ENCODE measurements at places on chromosomes 2 and 18.

GRCh38 chr2:71532327-71532726 lies 79.0 kb downstream of the DYSF start:
- DNase-seq: no peak

GRCh38 chr2:223759569-223760430 lies 77.6 kb downstream of the AP1S3 start:
- peak; percentile 86 for DNase-seq

DNA sequence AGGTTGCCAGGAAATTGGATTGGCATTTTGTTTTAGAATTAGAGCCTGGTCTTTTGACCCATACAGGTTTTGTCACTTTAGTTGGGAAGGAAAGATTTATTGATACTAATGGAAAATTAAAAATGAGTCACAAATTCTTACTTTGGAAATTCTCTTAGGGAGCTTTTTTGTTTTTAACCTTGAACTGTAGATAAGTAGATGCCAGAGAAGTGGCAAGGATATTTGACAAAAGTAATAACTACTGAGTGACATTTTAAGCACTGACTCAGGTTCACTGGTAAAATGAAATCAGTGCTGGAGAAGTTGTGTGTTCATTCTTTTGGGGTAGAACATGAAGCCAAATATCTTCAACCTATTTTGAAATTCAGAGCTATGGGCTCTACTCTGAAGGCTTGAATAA lies 56.5 kb downstream of the LDLRAD4 start:
- DNase-seq: no peak

- no peak for DNase-seq
These were observed 42.5 kb downstream of the DCDC2C start for GRCh38 chr2:3745920-3746319.

DNA sequence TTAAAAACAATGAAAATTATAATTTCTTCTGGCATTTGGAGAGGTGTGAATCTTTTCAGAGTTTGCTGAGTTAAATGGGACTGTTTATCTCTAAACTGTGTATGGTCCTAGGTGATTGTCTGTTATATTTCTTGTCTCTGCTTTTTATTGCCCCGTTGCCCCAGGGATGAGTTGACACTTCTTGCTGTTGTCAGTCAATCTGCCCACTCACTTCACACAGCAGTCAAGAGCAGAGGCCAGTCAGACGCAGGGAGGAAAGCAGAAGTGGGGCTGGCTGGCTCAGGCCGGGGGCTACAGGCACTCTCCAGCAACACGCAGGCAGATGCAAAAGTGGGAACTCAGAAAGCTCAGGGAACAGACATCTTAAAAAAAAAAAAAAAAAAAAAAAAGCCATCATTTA lies 365.2 kb downstream of the CLIP4 start:
- no peak for DNase-seq

DNA sequence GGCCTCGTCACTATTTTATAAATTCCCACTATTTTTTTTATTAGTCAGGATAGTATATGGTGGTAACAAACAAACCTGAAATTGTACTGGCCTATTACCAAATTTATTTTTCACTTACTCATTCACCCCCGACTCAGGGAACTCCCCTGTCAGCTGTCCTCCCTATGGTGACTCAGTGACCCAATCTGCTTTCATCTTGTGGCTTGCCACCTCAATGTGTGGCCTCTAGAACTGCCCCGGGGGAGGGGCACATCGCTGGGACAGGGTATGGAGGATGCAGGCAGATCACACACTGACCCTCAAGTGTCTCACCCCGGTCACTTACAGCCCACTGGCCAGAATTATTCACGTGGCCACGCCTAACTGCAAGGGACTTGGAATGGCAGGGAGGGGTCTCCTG lies 71.6 kb downstream of the ACTR2 start:
- no peak for DNase-seq

- DNase-seq: no peak
These were observed 102.4 kb downstream of the ARL4C start for GRCh38 chr2:234394450-234394849.

- no peak for DNase-seq
These were observed 155.6 kb downstream of the QPCT start for GRCh38 chr2:37500031-37500430.

DNA sequence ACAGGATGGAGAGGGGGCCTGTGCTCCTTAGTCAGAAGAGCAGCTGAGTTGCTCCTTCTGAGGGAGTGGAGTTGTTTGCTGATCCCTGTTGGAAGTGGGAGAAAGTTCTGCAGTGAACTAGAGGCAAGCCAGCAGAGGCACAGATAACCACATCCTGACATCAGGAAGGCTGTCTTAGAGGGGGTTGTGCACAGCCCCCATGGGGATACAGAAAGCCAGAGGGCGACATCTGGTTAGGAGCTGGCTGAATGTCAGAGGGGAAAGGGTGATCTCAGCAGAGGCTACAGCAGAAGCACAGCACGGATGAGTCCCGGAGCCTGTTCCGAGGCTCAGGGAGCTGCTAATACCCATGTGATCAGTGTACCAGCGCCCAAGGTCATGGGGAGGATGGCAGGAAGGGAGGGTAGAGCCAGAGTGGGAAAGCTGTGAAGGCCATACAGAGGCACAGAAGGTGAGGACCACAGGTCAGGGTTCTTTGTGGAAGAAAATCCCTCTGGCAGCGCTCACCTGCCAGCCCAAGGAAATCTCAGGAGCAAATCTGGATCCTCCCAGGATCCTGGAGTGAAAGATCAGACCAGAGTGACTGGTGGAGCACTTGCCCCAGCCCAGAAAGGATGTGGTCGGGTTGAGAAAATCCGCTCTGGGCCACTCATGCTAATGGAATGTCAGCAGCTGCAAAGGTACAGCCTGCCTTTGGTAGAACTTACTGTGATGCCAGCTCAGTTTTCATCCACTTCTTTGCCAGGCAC lies 111.8 kb downstream of the STPG4 start:
- peak; percentile 83 for DNase-seq

DNA sequence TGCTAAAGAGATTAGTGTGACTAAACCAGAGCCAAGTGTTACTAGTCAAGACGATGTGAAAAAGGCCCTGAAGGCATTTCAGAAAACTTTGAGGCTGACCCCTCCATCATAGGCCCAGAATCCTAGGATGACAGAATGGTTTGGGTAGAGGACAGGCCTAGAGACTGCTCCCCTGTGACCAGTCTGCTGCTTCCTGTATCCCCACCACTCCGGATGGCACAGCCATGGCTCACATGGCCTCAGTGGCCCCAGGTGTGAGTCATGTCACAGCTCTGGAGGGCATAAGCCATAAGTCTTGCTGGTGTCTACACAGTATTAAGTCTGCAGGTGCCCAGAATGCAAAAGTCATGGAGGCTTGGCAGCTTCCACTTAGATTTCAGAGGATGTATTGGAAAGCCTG lies 12.4 kb upstream of the STAT1 start:
- DNase-seq: no peak

- peak; percentile 51 for DNase-seq
These were observed 137.7 kb downstream of the THNSL2 start for GRCh38 chr2:88307817-88308216.

GRCh38 chr2:225495706-225496105 lies 96.2 kb downstream of the NYAP2 start:
- no peak for DNase-seq

- no peak for DNase-seq
These were observed 9.5 kb upstream of the INSIG2 start for GRCh38 chr2:118078734-118079133.

- no peak for DNase-seq
These were observed 38.5 kb downstream of the PNO1 start for GRCh38 chr2:68196120-68196716.

DNA sequence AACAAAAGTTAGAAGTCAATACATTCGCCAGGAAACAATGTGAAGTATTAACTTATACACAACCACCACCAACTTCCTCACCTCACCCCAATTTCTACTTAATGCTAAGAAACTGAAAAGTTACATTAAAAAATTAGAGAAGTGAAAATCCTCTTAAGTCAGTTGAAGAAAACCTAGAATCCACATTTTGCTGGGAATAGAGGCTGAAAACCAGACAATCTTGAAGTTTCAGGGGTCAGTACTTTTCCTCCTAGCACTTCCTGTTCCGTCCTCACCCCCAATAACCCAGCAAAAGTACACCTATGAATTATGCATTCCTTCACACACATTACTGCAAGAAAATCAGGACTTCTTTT lies 6.3 kb downstream of the YES1 start:
- DNase-seq: no peak

- DNase-seq: no peak
These were observed 87.5 kb downstream of the MAPRE2 start for GRCh38 chr18:35128675-35129074.

DNA sequence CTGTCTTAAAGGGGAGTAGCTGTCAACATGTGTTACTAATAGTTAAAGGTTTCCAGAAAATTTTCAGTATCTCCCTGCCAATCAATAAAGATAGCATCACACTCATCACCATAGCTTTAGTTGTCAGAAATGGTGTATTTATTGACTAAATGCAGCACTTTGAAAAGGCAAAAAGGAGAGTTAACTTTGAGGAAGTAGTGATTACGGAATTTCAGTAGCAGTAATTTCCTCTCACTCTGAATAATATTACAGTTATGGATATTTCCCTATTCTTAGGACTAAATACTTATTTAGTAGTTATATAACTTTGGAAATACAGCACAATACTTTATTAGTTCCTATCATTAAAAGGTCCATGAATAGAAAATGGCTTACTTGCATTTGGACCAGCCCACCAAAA lies 250.5 kb downstream of the CAMKMT start:
- DNase-seq: no peak

- no peak for DNase-seq
These were observed 106.8 kb upstream of the SPATS2L start for GRCh38 chr2:200199576-200200263.

- DNase-seq: no peak
These were observed 18.3 kb upstream of the CXCR4 start for GRCh38 chr2:136135921-136136906.

DNA sequence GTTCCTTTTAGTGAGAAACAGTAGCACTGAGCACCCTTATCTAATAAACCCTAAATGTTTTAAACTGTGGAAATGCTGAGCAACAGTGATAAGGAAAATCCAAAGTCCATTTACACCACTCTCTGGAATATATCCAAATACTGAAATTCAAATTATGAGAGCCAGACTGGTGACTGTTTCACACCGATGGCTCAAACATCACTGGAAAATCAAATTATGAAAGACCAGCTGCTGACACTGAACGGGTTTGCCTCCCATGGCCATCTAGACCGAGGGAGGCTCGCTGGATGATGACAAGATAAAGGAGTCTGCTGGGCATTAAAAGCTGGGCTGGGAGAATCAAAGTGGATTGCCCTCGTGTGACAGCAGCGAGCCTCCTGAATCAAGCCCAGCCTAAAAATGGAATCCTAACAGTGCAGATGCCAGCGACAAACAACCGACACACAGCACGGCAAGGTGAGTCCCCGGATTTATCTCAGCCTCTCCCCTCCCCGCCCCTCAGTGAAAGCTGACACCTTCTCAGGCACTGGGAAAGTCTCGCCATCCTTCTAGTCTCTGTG lies 30.3 kb downstream of the SERPINE2 start:
- DNase-seq: no peak

DNA sequence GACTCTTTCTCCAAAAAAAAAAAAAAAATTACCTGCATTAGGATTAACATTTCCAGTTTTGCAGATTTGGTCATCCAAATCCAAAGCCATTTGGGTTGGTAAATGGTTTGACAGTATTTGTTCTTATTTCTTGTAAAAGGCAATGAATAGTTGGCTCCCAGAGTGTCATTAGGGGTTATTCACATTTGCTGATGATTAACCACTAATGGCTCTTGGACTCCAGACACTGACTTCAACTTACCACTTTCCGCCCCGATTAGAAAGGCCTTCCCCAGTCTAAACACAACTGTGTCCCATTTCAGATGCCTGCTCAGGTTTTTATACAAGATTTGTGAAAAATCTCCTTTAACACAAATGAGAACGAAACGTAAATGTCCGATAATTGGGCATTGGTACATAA lies 9.6 kb upstream of the TGIF1 start:
- DNase-seq: no peak

DNA sequence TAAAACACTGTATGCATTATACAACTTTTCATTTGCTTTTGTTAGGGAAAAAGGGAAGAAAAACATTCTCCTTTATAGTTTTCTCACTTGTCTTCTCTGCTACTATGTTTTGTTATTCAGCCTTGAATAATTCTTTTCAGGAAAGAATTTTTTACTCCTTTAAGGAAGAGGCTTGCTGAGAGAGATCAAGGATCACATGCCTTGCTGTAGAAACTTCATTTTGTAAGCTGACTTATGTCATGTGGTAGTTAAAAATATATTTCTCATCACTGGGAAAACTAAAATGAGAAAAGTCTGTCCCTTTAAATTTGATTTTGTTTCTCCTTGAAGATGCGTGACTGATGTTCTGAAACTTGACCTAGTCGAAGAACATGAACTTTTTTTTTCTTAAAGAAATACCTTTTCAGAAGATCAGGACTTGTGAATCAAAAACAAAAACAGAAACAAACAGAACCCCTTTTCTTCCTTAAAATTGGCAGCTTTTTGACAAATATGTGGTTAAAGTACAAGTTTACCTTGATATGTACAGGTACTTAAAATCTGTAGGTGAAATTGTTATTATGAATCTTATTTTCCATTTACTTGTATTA lies 145.1 kb downstream of the COMMD1 start:
- no peak for DNase-seq

GRCh38 chr18:9988665-9989064 lies 74.8 kb downstream of the VAPA start:
- DNase-seq: no peak

- no peak for DNase-seq
These were observed 174.4 kb downstream of the ICOS start for GRCh38 chr2:204110751-204111516.
